ENCODE measurements at places on chromosomes 6 and 20.

- DNase-seq = no peak
Measured at GRCh38 chr20:45064812-45065211, 36.1 kb downstream of the KCNS1 start.

- DNase-seq = no peak
Measured at GRCh38 chr6:11231564-11232192, 790 bp downstream of the NEDD9 start.

GRCh38 chr6:158031381-158032353 is 50.0 kb downstream of the SYNJ2 start:
- peak; percentile 45 for DNase-seq

DNA sequence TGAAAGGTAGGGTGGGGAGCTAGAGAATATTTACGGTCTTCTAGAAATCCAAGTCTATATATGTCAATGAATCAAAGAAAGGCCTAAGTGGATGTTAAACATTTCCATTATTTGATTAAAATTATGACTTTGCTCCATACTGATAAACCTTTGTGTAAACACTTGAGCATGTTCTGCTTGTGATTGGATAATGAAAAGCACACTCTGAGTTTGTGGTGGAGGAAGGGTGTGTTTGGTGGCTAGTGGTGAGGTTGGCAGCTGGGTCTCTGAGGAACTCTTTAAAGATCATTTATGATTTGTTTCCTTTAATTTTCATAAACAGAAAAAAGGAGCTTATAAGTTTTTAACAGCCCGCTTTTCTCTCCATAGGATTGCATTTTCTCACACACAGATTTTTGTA is 84.7 kb downstream of the RFPL4B start:
- no peak for DNase-seq

- DNase-seq = no peak
Measured at GRCh38 chr20:35191419-35192117, 19.7 kb downstream of the PROCR start.

DNA sequence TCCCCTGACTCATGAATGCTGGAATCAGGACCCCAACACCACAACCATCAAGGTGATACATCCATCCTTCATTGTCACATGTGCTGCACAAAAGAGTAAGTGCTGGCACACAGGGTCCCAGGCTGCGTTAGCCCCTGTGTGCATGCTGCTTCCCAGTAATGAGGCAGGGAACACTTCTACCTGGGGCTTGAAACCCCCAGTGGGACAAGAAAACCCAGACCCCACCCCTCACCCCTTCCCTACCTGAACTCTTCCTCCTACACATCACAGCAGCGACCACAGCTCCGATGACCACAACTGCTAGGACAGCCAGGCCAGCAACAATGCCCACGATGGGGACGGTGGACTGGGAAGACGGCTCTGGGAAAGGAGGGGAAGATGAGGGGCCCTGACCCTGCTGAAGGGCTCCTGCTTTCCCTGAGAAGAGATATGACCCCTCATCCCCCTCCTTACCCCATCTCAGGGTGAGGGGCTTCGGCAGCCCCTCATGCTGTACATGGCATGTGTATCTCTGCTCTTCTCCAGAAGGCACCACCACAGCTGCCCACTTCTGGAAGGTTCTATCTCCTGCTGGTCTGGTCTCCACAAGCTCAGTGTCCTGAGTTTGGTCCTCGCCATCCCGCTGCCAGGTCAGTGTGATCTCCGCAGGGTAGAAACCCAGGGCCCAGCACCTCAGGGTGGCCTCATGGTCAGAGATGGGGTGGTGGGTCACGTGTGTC is 2.0 kb downstream of the HLA-B start:
- no peak for DNase-seq

DNA sequence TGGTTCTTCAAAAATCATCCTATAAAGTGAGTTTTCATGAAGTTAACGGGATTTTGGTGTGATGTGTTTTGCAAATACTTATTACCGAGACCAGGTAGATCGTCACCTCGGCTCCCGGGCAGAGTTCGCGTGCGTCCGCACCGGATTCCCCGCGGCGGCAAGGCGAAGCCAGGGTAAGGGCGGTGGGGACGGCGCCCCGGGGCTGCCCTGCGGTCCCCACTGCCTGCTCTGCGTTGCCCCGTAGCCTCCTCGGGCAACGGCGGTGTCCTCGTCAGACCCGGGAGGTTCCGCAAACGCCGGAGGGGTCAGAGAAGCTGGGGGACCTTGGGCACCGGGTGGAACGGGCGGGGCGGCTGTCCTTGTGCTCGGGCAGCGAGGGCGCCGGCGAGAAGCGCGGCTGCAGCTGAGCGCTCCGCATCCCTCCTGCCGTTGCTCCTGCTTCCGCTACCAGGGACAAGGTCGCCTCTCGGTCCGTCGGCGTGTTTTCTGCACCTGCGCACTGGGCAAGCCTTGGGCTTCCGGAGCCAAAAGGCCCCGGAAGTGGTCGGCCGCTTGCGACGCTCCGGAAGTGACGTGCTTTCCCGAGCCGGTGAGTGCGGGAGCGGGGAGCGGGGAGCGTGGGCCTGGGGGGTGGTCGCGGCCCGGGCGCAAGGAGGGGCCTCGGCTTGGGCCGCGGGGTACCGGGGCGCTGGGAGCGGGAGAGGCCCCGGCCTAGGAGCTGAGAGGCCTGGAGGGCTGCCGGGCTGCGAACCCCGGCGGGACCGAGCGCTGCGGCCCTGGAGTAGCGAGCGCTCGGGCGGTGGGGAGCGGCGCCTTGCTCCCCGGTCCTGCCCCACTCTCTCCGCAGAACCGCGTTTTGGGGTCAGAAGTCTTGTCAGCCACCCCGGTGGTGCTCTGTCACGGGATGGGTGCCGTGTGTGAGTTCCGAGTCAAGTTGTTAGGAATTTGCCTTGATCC is at the start of gene MTG2:
MTG2 (plus strand) TSS at position 560 of the 957 bp plus-strand sequence. CDS start 10,393 bp downstream, outside the sequence.
- DNase-seq = peak; percentile 89

DNA sequence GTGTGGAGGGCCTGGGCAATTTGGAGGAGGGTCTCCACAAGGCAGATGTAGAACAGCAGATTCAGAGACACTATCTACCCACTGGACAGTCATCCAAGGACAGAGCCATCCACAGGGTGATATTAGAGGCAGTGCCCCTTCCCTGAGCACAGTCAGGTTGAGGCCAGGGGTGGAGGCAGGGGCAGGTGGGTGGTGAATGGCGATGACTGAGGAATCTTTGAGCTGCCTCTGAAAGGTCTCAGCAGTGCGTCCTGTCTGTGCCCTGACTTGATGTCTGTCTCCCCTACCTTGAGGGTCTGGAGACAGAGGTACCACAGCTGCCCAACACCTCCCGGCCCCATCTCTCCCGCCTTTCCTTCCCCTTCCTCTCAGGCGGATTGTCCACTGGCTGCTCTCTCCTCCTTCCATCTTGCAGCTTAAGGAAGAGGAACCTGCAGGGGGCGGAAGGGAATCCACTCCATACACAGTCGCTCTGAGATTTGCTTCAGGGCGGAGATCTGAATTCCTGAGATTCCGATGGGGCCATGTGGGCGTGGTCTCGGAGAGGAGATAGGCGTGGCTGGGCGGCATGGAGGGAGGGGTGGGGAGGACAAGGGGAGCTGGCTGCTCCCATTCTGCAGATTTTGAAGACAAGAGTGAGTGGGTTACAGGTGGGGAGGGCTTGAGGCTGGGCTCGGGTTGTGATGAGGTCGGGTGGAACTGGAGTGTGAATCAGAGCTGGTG is 1.7 kb downstream of the MUCL3 start:
- no peak for DNase-seq

DNA sequence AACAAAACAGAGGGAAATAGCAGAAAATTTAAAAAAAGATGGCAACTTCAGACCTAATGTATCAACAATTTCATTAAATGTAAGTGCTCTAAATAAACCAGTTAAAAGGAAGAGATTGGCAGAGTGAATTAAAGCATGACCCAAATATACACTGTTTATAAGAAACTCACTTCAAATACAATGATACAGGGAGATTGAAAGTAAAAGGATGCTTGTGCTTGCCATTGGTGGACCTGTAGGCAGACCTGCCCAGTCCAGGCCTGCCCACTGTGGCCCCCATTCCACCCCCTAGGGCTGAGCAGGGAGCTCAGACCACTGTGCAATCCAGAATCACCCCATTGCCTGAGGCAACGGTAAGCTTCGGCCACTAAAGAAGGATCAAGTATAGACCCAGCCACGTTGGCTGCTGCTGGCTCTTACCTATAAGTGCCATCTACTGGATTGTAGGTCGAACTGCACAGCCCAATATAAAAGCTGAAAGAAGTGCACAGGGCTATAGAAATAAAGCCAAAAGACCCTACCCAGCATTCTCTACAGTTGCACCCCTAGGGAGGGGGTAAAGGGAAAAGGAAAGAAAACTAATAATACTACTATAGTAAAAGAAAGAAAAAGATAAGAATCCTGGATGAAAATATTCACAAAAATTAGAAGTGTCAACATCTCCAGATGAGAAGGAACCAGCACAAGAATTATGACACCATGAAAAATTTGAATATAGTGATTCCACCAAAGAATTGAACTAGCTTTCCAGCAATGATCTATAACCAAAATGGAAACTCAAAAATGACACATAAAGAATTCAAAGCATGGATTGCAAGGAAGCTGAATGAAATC is 36.1 kb downstream of the PSMB1 start:
- peak; percentile 3 for DNase-seq

DNA sequence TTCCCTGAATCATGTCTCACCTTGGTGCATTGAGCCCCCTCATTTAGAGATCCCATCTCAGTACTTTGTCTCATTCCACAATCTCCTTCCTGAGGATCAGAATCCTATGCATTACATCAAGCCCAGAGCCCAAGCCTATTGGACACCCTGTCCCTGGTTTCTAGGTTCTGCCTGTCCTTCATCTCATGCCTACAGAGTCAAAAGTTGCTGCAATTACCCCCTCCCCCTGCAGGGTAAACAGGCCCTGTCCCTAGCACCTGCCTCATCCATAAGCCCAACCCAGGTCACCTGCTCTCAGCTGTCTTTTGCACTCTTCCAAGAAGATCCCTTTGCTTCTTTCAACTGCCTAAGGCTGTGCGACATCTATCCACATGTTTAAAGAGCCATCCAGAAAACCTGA is 93.9 kb downstream of the SPTLC3 start:
- DNase-seq = no peak

- no peak for DNase-seq
Measured at GRCh38 chr6:69706724-69707123, 90.1 kb downstream of the LMBRD1 start.

GRCh38 chr20:24620937-24621519 is 151.6 kb downstream of the SYNDIG1 start:
- DNase-seq = no peak

DNA sequence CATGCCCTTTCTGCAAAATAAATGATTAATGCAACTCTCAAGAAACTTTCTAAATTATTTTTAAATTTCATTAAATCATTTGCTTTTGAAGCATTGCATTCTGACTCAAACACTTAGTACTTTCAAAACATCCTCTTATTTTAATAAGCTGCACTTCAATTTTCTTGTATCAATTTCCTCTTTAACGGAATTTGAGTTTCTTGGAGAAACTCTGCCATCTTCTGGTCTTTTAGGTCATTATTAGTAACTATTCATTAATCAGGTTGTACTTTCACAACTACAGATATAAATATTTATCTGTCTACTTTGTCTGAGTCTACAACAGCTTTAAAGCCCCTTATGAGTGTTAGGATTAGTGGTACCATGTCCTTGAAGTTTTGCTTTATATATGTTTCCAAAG is 30.2 kb downstream of the TMX4 start:
- DNase-seq = no peak

- DNase-seq = no peak
Measured at GRCh38 chr6:114428341-114428740, 85.5 kb upstream of the HS3ST5 start.

- no peak for DNase-seq
Measured at GRCh38 chr6:142857233-142857761, 87.7 kb downstream of the HIVEP2 start.

DNA sequence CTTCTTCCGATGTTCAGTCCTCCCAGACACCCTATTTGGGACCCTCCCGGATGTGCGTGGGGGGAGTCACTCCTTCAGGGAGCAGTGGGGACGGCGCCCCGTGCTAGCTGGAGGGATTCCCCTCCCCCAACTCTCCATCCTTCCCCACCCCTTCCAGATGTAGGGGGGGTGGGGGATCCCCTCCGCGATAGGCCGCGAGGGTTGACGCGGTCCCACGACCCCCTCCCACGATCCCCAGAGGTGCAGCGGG is 548 bp downstream of the GNL1 start:
- DNase-seq = no peak

DNA sequence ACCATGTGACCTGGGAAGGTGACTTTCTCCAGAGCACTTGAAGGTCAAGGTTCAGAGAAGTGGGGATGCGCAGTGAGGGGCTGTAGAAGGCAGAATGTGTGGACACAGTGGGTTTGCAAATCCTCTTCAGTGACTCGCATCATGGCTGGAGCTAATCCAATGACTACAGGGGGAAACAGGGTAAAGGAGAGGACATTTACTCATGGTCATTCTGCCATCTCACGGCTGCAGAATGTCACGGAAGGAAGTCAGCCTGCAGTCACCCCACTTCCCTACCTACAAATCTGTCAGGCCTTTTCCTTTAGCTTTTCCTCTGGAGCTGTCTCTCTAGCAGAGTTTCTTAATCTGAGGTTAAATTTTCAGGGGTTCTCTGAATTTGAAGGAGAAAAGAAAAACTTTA is 337.6 kb downstream of the CDC5L start:
- no peak for DNase-seq

- DNase-seq = no peak
Measured at GRCh38 chr6:121344539-121344938, 10.3 kb upstream of the TBC1D32 start.

- DNase-seq = no peak
Measured at GRCh38 chr6:5094327-5094726, 9.2 kb downstream of the PPP1R3G start.

- no peak for DNase-seq
Measured at GRCh38 chr6:121847806-121848522, 412.5 kb downstream of the GJA1 start.

GRCh38 chr20:46343348-46343974 is 35.2 kb upstream of the CDH22 start:
- no peak for DNase-seq

DNA sequence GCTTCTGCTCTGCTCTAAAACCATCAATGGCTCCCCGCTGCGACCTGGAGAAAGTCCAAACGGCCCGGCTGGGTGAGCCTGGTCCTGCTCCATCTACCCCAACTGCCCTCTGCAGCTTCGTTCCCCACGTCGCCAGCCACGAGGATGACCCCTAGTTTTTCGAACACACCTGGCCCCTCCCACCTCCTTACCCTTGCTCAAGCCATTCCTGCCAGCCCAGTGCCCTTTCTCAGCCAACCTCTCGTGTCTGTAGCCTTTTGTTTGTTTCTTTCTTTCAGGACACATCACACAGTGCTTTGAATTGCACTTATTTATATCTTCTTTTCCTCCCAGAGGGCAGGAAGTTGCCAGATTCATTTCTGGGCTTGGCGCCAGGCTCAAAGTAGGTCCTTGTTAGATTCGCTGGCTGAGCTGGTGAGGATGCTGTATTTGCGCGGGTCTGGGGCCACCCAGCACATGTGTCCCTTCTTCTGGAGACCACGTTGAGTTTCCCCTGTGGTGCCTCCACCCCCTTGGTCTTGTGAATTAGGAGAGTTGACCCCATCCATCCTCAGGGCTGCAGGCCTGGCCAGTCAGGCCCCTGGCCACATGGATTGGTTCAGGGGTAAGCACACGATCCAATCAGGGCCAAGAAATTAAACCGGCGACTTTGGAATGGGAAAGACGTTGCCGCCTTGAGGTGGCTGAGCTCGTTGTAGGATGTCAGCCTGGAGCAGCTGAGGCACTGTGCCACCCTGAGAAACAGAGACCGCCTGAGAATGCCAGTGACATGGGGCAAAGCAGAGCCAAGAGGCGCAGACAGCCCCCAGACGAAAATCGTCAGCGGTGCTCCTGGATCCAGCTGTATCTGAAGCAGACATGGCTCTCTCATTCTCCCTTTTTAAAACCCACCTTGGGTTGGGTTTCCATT is 156.0 kb downstream of the CEBPB start:
- no peak for DNase-seq

Measured in stimulated activated CD8-positive, alpha-beta memory T cell treated with anti-CD3 and anti-CD28 coated beads, Interleukin-4, amount 100 ng/mL, for 4 hours (primary cell).